ENCODE measurements at places on chromosomes 2 and 18. TPM values are rescaled to one million over a fixed set of nuclear protein-coding genes. Genes with fewer than 3 reads are reported as not detected.

GRCh38 chr18:70840649-70841048, 551.8 kb downstream of the SOCS6 start:
- DNase-seq, result no peak

DNA sequence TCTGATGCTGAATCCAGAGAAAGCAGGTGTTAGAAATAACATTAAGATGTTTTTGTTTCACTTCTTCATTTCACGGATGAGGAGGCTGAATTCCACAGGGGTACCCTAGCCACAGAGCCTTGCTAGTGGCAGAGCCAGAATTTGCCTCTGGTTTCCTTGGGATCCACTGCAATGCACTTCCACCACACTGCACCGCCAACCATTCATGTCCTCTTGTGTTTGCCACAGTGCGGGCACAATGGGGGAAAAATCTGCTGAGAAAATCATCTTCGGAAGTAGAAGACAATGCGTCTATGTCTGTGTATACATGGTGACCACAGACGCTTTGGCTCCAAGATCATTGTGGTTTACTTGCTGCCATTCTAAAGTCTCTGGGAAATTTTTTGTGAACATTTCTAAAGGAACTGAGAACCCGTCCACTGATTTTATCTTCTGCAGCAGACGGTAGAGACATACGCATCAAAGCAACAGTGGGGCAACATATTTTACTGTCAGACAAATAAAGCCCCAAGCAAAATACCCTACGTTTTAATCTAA, 14.9 kb downstream of the ICOS start:
- no peak for DNase-seq

The RBM44 gene
- total RNA-seq, result 0.07 TPM

- DNase-seq, result no peak
These were observed 200.5 kb downstream of the ACKR3 start for GRCh38 chr2:236769981-236770671.

DNA sequence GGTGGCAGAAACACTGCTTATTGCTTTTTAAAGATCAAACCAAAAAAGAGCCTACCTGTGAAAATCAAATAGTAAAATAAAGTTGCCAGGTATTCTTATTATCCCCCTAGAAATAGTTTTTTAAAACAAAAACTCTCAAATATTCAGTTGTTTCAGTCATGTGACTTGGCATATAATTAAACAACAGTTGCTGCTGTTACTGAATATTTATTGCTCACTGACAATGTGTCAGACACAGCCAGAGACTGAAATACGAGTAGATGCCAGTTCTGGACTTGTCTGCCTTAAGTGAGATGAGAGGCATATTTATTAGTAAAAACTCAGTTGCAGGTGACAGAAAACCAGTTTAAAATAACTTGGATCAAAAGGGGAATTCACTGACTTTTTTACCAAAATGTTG, 106.0 kb upstream of the RAB12 start:
- DNase-seq, result no peak

The ZRANB3 gene
- 7.3 TPM for total RNA-seq

DNA sequence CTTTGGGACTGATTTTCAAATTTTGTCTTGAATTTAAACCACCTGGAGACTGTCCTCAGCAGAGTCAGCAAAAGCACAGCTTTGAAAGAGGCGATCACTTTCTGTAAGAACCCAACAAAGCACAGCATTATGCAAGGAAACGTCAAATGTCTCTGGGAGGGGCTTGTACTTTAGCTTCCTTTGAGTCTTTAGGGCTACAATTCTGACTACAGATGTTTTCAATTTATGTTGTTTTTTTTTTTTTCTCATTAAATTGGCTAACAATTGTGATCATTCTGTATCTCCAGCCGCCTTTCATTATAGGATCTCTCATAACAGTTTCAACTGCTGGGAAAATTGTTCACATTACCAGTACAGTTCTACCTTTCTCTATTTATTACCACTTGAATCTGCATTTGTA, 48.3 kb downstream of the COL3A1 start:
- DNase-seq, result no peak

- DNase-seq, result no peak
These were observed 4.5 kb upstream of the XRCC5 start for GRCh38 chr2:216104691-216105090.

The MARCO gene
- total RNA-seq, result 10.4 TPM

DNA sequence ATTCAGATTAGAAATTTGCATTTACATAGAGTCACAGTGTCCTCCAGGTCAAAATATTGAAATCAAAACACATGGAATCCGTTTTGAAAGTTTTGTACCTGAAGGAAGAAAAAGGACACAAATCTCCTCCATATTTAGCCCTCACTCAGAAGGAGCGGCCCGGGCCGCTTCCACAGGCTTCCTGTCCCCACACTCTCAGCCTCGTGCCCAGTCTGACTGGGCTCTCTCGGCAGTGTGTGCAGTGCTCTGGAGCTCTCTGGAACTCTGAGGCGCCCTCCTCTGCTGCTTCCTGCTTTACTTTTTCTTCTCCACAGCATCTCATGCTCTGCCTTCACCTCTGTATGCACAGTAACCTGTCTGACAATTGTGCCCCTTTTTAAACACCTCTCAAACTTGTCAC, 22.2 kb upstream of the ZFP36L2 start:
- no peak for DNase-seq

- no peak for DNase-seq
These were observed 38.5 kb downstream of the RPRD1A start for GRCh38 chr18:36028859-36029258.

GRCh38 chr2:233436691-233437438, 82.6 kb downstream of the DGKD start:
- DNase-seq, result no peak

GRCh38 chr18:69365658-69366057, 35.0 kb upstream of the DOK6 start:
- no peak for DNase-seq

- no peak for DNase-seq
These were observed 51.5 kb downstream of the CABLES1 start for GRCh38 chr18:23186781-23187180.

The FOXD4L1 gene
- total RNA-seq, result not detected

The E2F6 gene
- 4.3 TPM for total RNA-seq

DNA sequence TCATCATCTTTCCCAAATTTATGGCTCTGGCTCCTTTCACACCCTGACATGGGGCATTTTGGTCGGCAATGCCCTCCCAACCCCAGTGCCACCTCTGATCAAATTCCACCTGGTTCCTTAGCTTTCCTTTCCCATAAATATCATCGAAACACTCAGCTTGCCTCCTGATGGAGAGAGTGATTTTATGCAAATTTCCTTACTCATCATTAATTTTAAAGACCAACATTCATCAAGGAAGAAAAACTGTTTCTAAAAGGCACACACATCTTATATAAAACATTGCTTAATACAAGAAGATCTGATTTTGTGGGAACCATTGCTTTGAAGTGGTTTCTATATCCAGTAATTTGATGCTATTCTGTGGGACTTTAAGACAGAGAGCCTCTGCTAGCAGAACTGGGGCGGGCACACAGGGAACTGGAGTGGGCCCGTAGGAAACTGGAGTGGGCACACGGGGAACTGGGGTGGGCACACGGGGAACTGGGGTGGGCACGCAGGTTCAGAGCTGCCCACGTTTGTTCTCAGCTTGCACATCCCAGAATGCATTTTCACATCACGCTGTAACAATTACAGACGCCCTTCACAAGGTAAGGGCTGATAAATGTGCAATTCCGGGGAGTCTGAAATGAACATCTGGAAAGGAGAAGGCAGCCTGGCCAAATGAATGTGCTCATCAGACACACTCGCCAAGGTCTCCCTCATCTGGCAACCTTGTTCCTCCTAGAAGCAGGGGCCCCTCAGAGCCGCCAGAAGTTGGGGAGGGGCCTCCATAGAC, 174.2 kb downstream of the RTP5 start:
- DNase-seq, result no peak

The PIGN gene
- total RNA-seq, result 29.5 TPM

DNA sequence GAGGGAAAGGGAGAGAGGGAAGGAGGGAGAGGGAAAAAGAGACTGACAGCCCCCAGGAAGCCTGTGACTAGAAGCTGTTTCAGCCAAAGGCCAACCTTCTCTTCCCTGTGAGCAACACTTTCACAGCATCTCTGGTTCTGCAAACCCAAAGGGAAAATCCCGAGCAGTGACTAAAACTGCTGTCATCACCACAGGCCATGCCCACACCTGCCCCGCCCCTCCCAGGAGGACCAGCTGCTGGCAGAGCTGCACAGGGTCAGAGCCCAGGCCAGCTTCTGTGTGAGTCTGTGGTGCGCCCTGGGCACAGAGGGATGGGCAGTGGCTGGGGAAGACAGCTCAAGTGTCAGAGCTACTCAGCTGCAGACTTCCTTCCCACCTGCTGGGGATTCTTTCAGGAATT, 64.9 kb upstream of the OTOS start:
- no peak for DNase-seq
